ENCODE measurements at places on chromosomes 12 and 14. TPM values are rescaled to one million over a fixed set of nuclear protein-coding genes. Genes with fewer than 3 reads are reported as not detected.

DNA sequence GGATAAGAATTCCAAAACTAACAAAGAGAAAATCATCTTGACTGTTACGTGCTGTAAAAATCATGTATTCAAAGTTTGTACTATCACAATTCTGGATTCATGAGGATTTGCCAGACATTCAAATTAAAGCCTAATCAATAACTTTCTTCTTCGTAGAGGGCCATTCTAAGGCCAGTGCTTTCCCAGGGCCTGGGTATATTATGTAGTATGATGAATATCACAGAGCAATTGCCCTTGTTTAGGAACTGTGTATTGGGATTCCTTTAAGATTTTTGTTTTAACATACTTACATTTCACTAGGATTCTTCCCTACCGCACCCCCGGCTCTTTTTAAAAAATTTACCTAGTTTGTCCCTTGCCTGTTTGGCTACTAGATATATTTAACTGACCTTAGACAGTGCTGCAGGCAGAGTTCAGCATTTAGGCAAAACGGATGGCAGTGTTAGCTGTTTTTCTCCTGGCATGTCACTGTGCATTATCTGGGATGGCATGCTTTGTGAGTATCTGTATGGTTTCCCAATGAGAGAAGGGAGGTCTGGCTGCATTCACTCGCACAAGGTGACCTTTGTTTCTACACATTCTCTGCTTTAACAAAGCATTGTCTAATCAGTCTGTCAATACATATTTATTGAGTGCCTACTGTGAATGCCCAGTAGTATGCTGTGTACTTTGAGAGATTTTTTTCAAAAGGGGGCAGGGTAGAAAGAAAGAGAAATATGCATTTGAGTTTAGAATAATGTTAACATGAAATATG, 63.3 kb downstream of the ERC1 start:
- no peaks in the 10 kb centered on the region for H3K36me3 ChIP-seq
- peaks cover 11% of the 10 kb centered on the region for H3K4me1 ChIP-seq
- H3K4me3 ChIP-seq = no peak overlapping the region
- no peak overlapping the region for H3K27ac ChIP-seq
- peak; percentile 34 for DNase-seq
- H3K27me3 ChIP-seq = no peaks in the 10 kb centered on the region

DNA sequence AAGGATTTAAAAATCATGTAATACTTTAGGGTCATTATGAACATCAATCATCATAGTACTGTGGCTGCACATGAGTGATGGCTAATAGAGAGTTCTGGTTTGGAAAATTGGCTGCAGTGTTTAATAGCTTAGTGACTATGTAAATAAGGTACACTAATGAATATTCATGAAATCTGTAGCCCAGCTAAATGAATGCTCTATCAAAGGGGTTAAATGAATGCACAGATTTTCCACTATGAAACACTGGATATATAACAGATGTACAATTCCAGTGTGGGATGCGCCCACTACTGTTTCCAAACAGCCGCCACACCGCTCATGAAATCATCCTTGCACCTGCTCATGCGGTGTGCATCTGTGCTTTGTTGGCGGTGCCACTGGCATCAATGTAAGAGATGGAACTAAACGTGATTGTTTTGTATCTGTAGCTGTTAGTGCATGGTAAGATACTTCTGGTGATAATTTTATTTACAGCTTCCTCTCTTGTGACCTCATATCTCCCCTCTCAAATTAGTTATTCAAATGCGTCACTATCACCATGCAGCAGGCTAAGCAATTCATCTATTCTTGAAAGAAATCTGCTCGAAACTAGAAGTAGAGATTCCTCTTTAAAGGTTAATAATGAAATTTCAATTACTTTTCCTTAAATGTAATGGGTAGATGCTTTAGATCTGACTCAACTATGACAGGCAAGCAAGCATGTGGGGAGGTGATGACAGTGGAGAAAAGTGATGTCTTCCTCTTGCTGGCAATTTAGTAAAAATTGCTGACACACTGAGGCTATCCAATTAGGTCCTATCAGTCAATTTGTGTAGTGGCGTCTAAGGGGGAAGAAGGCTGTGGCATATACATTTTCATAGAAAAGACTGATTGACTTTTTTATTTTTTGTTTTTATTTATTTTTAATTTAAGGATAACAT, 433.6 kb downstream of the AEBP2 start:
- no peak overlapping the region for H3K27ac ChIP-seq
- no peaks in the 10 kb centered on the region for H3K27me3 ChIP-seq
- H3K36me3 ChIP-seq = no peaks in the 10 kb centered on the region
- H3K4me1 ChIP-seq = no peaks in the 10 kb centered on the region

- peaks cover 7% of the 10 kb centered on the region for H3K4me1 ChIP-seq
- no peaks in the 10 kb centered on the region for H3K27me3 ChIP-seq
- no peaks in the 10 kb centered on the region for H3K36me3 ChIP-seq
- H3K4me3 ChIP-seq = no peak overlapping the region
Measured at GRCh38 chr12:29249930-29250329, 100.9 kb downstream of the FAR2 start.

GRCh38 chr12:82886671-82887340, 200.1 kb downstream of the TMTC2 start:
- no peaks in the 10 kb centered on the region for H3K36me3 ChIP-seq
- DNase-seq = no peak
- no peaks in the 10 kb centered on the region for H3K4me1 ChIP-seq
- no peak overlapping the region for H3K27ac ChIP-seq
- H3K4me3 ChIP-seq = no peak overlapping the region

Gene ENDOU
- total RNA-seq = not detected
